ENCODE measurements at places on chromosomes 2 and 18.
A peak's percentile ranks its signal among the peaks of the same experiment; 100 is the strongest.

DNA sequence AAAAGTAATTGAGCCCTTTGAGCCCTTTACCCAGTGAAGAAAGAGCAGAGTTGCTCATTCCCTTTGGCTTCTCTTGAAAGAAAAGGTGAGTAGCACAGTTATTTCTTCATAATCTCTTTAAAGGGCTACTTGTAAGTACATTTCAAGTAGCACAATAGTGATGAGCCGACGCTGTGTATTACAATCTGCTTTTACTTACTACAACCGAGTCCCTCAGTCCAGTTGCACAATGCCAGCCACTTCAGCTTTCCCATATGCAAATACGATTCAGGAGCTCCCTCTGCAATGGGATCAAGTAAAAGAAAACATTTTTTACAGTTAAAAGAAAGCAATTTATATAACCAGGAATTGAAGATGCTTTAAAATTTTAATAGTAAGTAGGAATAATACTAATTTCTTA is 868.5 kb downstream of the RNF144A start:
- DNase-seq = no peak
- H3K4me3 ChIP-seq = no peak overlapping the region
- H3K4me1 ChIP-seq = no peaks in the 10 kb centered on the region
- H3K27ac ChIP-seq = no peak overlapping the region
- H3K27me3 ChIP-seq = no peaks in the 10 kb centered on the region

DNA sequence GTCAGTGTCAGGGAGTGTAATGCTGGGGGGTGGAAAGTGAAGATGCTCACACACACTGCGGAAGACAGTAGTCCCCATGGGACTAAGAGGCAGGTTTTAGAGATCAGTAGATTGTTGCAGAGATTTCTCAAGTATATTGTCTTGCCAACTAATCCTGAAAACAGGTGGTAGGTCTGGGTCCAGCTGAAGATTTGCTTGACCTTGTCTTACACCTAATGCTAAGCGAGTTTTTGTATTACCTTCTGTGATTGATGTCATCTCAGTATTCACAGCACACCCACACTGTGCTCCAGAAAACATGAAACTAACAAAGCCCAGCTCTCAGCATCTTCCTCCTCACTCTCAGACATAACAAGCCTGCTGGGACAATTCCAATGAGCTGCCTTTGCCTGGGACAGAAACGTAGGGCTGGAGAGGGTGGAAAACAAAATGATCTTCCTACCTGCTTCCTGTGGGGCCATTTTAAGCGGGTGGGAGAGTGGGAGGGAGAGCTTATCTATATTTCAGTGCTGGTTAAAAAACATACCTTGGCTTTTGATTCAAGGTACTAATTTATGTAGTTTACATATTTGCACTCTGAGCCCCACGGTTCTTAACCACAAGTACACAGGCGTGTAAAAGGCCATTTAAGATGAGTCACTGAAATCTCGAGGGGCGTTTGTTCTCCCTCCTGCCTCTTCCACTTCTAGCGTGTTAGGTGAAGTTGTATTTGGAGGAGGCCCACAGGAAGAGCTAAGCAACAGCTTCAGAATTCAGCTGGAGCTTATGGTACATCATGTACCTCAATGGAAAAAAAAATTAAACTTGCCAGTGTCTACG is 23.1 kb upstream of the RBMS1 start:
- H3K4me3 ChIP-seq = no peak overlapping the region
- no peaks in the 10 kb centered on the region for H3K27me3 ChIP-seq
- no peak overlapping the region for H3K27ac ChIP-seq
- no peaks in the 10 kb centered on the region for H3K36me3 ChIP-seq
- no peak for DNase-seq

GRCh38 chr2:60125611-60126426 is 427.6 kb downstream of the BCL11A start:
- DNase-seq = peak; percentile 53
- H3K4me3 ChIP-seq = no peak overlapping the region
- H3K27ac ChIP-seq = peak overlapping the region; percentile 3
- peaks cover 4% of the 10 kb centered on the region for H3K4me1 ChIP-seq
- H3K36me3 ChIP-seq = no peaks in the 10 kb centered on the region

- H3K27me3 ChIP-seq = no peaks in the 10 kb centered on the region
- no peak for DNase-seq
- no peaks in the 10 kb centered on the region for H3K36me3 ChIP-seq
- H3K4me3 ChIP-seq = no peak overlapping the region
- H3K27ac ChIP-seq = no peak overlapping the region
Observed at GRCh38 chr2:179581605-179582004, 279.8 kb downstream of the ZNF385B start.

DNA sequence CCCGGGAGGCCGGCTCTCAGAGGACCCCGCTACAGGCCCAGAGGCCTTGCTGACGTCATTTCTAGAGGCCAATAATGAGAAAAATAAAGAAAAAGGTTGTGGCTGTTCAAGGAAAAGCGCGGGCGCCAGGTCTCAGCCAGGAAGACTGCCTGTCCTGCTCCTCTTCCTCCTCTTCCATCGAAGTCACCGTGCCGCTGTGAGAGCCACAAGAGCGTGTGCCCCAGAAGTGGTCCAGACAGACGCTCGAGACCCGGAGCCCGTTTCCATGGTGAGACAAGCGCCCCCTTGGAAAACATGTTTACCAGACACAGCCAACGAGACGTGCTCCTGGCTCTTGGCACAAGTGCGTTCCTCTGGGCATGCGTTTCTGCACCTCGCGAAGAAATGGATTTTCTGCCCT is 210.5 kb downstream of the HDAC4 start:
- peak; percentile 35 for DNase-seq
- no peak overlapping the region for H3K4me3 ChIP-seq
- no peak overlapping the region for H3K27ac ChIP-seq
- H3K27me3 ChIP-seq = no peaks in the 10 kb centered on the region
- peaks cover 18% of the 10 kb centered on the region for H3K36me3 ChIP-seq

DNA sequence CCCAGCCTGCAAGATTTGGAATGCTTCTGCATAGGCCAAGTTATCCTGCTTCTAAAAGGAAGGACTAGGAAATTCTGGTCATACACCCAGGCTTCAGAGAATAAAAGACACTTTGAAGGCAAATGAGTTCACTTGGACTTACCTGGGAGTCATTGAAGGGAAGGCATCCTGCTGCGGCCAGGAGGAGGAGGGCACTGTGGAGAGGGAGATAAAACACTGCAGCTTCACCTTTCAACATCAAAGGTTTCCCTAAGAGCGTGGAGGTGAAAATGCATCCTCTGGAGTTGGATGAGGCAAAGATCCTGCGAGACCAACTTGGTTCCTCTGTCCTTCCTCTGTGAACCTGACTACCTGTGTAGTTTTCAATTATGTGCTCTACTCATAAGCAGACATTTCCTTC is 79.5 kb upstream of the RIOK3 start:
- peak; percentile 65 for DNase-seq
- no peak overlapping the region for H3K4me3 ChIP-seq
- H3K27ac ChIP-seq = no peak overlapping the region
- no peaks in the 10 kb centered on the region for H3K4me1 ChIP-seq
- H3K27me3 ChIP-seq = no peaks in the 10 kb centered on the region
- H3K36me3 ChIP-seq = no peaks in the 10 kb centered on the region

- peak overlapping the region; percentile 33 for H3K4me3 ChIP-seq
- no peaks in the 10 kb centered on the region for H3K36me3 ChIP-seq
- peaks cover 27% of the 10 kb centered on the region for H3K4me1 ChIP-seq
- DNase-seq = no peak
Observed at GRCh38 chr2:43441195-43441594, 154.6 kb downstream of the THADA start.

- H3K27ac ChIP-seq = no peak overlapping the region
- H3K27me3 ChIP-seq = no peaks in the 10 kb centered on the region
- no peak overlapping the region for H3K4me3 ChIP-seq
- no peak for DNase-seq
Observed at GRCh38 chr2:116877274-116877673, 937.2 kb upstream of the DDX18 start.

DNA sequence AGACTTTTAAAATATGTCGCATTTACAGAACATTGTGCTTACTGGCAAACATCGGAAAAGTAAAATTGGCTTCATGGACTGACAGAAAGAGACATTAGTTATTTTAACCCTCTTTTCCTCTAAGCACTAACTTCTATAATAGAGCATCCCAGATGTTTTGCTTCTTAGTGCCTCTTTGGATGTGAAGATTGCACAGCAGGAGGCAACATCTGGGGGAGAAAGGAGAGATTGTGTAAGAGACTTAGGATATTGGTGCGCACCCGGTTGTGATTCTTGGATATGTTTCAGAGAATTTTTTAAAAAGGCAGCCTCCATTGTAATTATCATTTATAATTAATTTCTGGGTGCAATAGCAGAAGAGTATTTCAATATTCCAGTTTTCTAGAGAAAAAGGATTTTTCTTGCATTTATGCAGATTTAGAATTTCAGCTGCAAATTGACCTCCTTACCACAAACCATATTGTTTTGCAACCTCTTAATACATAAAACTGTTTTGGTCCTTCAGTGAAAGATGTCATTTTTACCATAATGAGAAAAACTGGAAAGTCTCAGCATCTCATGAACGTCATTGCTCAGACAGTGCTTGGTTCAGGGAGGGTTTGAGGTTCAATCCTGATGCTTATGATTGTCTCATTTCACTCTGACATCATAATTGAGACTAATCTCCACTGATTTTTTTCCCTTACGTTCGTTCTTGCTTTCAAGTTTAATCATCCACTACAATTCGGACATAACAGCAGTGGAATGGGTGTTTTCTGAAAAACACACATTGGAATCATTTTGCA is 404.3 kb downstream of the ZNF521 start:
- no peak overlapping the region for H3K27ac ChIP-seq
- H3K27me3 ChIP-seq = no peaks in the 10 kb centered on the region
- no peak for DNase-seq
- H3K4me3 ChIP-seq = no peak overlapping the region
- H3K4me1 ChIP-seq = no peaks in the 10 kb centered on the region
- no peaks in the 10 kb centered on the region for H3K36me3 ChIP-seq

GRCh38 chr2:98422449-98422848 is 22.2 kb upstream of the INPP4A start:
- H3K27ac ChIP-seq = no peak overlapping the region
- no peaks in the 10 kb centered on the region for H3K27me3 ChIP-seq
- DNase-seq = no peak
- no peak overlapping the region for H3K4me3 ChIP-seq
- H3K36me3 ChIP-seq = no peaks in the 10 kb centered on the region
- no peaks in the 10 kb centered on the region for H3K4me1 ChIP-seq

GRCh38 chr2:230958820-230959756 is 34.0 kb upstream of the GPR55 start:
- H3K27ac ChIP-seq = no peak overlapping the region
- H3K36me3 ChIP-seq = no peaks in the 10 kb centered on the region
- no peaks in the 10 kb centered on the region for H3K4me1 ChIP-seq
- peaks cover 12% of the 10 kb centered on the region for H3K27me3 ChIP-seq

GRCh38 chr2:232488097-232488711 is 570 bp upstream of the ECEL1 start:
- no peaks in the 10 kb centered on the region for H3K4me1 ChIP-seq
- DNase-seq = peak; percentile 88
- no peak overlapping the region for H3K27ac ChIP-seq
- H3K36me3 ChIP-seq = no peaks in the 10 kb centered on the region
- H3K4me3 ChIP-seq = no peak overlapping the region

GRCh38 chr2:206457188-206457634 is 13.9 kb downstream of the ADAM23 start:
- no peaks in the 10 kb centered on the region for H3K4me1 ChIP-seq
- H3K36me3 ChIP-seq = no peaks in the 10 kb centered on the region
- no peak overlapping the region for H3K4me3 ChIP-seq
- no peak overlapping the region for H3K27ac ChIP-seq
- no peak for DNase-seq
- H3K27me3 ChIP-seq = no peaks in the 10 kb centered on the region

- no peak overlapping the region for H3K4me3 ChIP-seq
- no peak for DNase-seq
- no peaks in the 10 kb centered on the region for H3K36me3 ChIP-seq
- H3K27me3 ChIP-seq = no peaks in the 10 kb centered on the region
Observed at GRCh38 chr2:50538147-50538546, 493.8 kb downstream of the NRXN1 start.

GRCh38 chr2:126700677-126701076 is 44.7 kb downstream of the GYPC start:
- DNase-seq = peak; percentile 17
- no peaks in the 10 kb centered on the region for H3K27me3 ChIP-seq
- no peak overlapping the region for H3K4me3 ChIP-seq
- H3K4me1 ChIP-seq = no peaks in the 10 kb centered on the region
- H3K27ac ChIP-seq = peak overlapping the region; percentile 90
- no peaks in the 10 kb centered on the region for H3K36me3 ChIP-seq

DNA sequence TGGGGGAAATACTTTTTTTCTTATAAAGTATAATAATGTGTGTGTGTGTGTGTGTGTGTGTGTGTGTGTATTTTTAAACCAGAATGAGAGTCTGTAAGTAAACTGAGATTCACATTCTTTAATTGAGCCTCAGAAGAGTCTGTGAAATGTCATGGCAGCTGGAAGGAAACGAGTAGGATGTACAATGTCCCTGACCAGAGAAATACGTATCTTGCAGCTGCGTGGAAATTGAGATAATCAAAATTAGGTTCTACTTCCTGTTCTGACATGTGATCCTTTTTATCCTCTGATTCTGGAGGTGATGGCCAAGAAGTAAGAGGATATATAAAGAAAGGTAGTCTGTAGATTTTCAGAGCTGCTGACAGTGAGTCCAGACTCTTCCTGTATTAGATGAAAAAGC is 50.0 kb downstream of the SH3RF3 start:
- no peak for DNase-seq
- H3K4me3 ChIP-seq = no peak overlapping the region
- H3K27ac ChIP-seq = no peak overlapping the region
- H3K4me1 ChIP-seq = peaks cover 6% of the 10 kb centered on the region
- H3K36me3 ChIP-seq = no peaks in the 10 kb centered on the region
